ENCODE measurements at places on chromosomes 11 and 22. TPM values are rescaled to one million over a fixed set of nuclear protein-coding genes. Genes with fewer than 3 reads are reported as not detected.
A peak's percentile ranks its signal among the peaks of the same experiment; 100 is the strongest.

The TSPO gene
- 258 TPM for total RNA-seq

The CHADL gene
- total RNA-seq = not detected

The OR2AG1 gene
- not detected for total RNA-seq

The DKK3 gene
- 439 TPM for total RNA-seq

The TNNI2 gene
- not detected for total RNA-seq

The NRGN gene
- 0.46 TPM for total RNA-seq

The CLCF1 gene
- total RNA-seq = 8.1 TPM

The OR5D13 gene
- not detected for total RNA-seq

The IL17REL gene
- total RNA-seq = not detected

The MMP27 gene
- not detected for total RNA-seq

The SH3BP1 gene
- total RNA-seq = not detected

The PYGM gene
- total RNA-seq = not detected

DNA sequence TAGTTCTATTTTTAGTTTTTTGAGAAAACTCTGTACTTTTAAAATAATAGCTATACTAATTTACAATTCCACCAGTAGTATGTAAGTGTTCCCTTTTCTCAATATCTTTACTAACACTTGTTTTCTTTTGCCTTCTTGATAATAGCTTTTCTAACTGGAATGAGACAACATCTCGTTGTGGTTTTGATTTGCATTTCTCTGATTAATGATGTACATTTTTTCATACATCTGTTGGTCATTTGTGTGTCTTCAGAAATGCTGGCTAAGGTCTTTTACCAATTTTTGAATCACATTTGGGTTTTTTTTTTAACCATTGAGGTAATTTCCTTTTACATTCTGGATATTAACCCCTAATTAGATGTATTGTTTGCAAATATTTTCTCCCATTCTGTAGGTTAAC is 258.9 kb downstream of the DYNC2H1 start:
- DNase-seq = no peak

DNA sequence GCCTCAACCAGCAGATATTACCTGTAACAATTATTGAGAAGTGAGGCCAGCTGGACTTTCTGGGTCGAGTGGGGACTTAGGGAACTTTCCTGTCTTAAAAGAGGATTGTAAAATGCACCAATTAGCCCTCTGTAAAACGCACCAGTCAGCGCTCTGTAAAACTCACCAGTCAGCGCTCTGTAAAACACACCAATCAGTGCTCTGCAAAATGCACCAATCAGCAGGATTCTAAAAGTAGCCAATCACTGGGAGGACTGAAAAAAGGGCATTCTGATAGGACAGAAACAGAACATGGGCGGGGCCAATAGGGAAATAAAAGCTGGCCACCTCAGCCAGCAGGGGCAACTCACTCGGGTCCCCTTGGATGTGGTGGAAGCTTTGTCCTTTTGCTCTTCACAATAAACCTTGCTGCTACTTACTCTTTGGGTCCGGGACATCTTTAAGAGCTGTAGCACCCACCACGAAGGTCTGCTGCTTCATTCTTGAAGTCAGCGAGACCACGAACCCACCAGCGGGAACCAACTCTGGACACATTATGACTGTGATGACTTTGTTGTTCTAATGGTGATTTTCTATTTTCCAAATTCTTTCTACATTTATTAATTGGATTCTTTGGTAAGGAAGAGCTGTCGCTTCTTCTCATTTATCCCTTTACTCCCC is 40.2 kb upstream of the FGF3 start:
- no peak for DNase-seq

- peak; percentile 20 for DNase-seq
Observed at GRCh38 chr11:118522571-118523072, 4.7 kb upstream of the TTC36 start.

DNA sequence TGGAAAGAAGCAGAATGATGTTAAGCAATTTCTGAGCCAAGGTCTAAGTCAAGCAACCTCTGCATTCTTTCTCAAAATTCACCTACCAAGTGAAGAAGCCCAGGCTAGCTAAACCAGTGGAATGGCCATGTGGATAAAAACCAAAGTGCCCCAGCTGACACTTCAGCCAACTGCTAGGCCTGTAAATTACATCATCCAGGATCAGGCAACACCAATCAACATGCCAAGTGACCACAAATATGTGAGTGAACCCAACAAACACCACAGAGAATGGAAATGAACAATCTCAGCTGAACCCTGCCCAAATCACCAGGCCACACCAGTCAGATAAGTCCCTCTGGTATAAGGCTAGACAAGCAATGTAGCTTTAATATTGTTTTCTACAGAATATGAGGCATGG is 25.1 kb upstream of the FJX1 start:
- peak; percentile 95 for DNase-seq

GRCh38 chr22:23085785-23086184 is 15.5 kb downstream of the GNAZ start:
- no peak for DNase-seq

DNA sequence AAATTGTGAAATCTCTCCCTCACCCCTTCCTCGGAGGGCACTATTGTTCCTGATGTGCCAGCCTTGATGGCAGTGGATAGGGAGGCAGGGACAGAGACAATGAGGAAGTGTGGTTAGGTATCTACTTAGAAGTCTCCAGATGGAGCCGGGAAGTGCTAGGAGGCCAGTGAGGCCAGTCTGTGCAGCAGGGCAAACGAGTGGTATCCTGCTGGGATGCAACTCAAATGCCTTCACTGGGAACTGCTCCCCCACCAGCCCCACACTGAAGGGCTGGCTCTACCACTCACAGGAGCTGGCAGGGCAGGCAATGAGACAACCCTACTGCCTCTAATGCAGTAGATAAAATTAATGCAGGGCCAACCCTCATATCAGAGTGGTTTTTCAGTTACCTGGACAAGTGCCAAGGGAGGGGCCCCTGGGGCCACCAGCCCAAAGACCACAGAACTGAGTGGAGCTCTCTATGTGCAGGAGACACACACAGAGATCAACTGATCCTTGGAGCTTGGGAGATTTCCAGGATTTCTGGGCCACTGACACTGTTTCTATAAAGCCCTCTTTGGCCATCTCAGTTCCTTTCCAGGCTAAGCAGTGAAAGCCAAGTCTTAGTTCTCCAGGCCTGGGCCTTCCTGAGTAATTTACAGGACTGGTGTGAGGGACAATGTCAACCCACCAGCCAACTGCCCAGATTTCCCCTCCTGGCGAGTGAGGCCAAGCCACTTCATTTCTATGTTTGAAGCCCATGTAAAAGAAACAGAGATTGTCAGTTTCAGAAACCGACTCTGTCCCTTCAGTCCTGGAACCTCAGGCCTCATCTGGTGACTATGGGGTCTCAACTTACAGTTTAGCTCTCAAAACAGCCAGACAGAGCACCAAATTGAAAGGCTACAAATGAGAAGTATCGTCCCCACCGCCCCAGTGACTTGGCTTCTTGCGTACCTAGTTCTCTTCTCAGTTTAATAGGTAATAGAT is 4.1 kb downstream of the MIF start:
- DNase-seq = no peak

DNA sequence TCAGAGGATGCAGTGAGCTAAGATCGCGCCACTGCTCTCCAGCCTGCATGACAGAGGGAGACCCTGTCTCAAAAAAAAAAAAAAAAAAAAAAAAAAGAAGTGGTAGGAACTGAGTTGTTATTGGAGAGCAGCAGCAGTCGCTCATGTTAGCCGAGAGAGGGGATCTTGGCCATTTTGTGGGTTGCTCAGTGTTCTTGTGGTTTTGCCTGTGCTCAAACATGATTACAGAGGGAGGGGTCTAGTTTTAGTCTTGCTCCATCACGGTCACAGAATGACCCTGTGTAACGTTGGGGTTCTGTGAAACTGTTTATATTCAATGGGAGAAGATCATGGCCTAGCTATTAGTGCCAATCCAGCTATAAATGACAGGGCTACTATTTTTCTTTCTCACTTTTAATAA is 1.9 kb downstream of the DPAGT1 start:
- DNase-seq = no peak

DNA sequence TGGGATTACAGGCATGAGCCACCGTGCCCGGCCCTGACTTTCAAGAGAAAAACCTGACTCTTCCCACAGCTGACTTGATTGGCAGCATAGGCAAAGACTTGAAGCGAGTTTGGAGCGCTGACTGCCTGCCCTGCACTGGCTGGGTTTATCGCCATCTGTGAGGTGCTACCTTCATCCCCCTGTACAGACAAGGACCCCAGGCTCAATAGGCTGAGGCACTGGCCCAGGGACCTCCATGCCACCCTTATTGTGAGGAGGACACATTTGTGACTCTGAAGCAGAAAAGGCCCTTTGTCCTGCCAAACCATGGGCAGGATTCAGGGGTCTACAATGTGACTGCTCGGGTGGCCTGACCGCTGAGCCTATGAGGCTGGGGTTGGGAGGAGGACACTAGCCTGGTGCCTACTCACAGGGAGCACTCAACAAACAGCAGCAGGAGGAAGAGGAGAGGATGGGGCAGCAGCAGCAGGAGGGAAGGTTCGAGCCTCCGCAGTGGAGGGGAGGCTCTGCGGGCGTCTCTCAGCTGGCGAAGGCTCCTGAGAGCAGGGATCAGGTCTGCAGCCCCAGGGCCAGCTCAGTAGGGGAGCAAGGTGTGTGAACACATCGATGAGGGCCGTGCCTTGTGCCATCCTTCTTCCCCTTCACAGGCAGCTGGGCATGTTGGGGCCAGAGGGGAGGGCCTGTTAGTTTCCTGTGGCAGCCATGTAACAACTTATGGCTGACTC is 72.9 kb upstream of the WNT7B start:
- no peak for DNase-seq

- no peak for DNase-seq
Observed at GRCh38 chr11:60719391-60719790, 5.1 kb upstream of the MS4A18 start.

DNA sequence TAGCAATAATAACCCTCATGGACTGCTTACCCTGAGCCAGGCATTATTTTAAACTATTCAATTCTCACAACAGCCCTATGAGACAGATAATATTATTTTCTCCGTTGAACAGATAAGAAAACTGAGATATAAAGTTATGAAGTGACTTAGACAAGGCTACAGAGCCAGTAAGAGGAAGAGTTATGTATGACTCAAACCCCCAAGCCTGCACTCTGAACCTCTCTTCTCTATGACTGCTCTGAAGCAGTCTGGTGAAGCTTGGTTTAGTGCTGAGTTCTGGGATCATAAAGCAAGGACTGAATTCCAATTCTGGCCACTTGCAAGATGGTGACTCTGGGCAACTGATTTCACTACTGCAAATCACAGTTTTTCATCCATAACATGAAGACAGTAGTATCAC is 34.5 kb downstream of the TNKS1BP1 start:
- DNase-seq = no peak

- no peak for DNase-seq
Observed at GRCh38 chr11:93838967-93839366, 11.5 kb downstream of the VSTM5 start.

DNA sequence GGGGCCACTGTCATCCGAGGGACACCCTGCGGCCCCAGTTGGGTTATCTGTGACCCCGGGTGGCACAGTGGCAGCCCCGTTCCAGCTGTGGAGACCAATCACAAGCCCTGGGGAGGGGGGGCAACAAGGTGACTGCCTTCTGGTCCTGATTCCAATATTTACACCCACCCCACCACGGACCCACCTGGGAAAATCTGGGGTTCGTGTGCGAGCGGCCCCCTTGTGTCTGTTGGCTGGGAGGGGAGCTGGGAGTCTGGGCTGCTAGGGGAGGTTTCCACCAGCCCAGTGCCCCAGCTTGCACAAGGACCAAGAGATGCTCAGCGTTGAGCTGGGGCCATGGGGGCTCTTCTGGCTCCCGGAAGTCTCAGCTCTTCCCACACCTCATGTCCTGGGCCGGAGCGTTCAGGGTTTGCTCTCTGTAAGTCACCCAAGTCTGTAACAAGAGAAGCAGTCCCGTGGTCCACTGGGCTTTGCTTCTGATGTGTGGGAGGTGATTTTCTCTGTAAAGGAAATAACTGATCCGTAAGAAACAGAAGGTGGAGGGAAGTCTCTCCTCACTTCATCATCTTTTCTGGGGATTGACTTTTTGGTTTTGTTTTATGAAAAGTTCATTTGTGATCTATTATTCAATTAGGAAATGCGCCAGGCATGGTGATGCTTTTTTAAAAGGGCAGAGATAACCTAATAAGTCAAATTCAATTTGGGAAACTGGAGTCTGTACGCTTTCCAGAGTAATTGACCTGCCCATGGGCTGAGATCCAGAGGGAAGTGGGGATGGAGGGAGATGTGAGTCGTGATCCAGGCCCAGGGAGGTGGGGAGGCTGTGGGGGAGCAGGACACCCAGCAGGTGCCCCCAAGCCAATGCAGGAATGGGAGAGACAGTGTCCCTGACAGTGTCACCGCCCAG is 22.4 kb upstream of the GAL start:
- no peak for DNase-seq

- DNase-seq = no peak
Observed at GRCh38 chr11:124193221-124194010, 10.3 kb downstream of the OR10D3 start.

GRCh38 chr11:57324154-57324885 is 432 bp downstream of the TNKS1BP1 start:
- DNase-seq = no peak

DNA sequence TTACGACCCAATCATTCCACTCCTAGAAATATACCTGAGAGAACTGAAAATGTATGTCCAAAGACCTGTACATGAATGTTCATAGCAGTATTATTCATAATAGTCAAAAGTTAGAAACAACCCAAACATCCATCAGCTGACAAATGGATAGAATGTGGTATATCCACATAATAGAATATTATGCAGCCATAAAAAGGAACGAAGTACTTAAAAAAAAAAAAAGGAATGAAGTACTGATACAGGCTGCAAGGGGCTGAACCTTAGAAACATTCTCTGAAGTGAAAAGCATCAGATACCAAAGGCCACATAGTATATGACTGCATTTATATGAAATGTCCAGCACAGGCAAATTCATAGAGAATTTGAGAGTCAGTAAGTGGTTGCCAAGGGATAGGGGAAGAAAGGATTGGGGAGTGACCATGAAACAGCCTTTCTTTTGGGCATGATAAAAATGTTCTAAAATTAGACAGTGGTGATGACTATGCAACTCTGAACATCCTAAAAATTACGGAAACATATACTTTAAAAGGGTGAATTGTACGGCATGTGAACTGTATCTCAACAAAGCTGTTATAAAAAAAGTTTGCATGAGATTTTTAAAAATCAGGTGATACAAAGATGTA is 1.8 kb downstream of the TPST2 start:
- no peak for DNase-seq

GRCh38 chr11:86365546-86365945 is 9.1 kb upstream of the CCDC81 start:
- DNase-seq = no peak

GRCh38 chr11:134140961-134141490 is 72.2 kb downstream of the JAM3 start:
- no peak for DNase-seq

- peak; percentile 24 for DNase-seq
Observed at GRCh38 chr22:25057013-25057881, 104.7 kb downstream of the KIAA1671 start.

DNA sequence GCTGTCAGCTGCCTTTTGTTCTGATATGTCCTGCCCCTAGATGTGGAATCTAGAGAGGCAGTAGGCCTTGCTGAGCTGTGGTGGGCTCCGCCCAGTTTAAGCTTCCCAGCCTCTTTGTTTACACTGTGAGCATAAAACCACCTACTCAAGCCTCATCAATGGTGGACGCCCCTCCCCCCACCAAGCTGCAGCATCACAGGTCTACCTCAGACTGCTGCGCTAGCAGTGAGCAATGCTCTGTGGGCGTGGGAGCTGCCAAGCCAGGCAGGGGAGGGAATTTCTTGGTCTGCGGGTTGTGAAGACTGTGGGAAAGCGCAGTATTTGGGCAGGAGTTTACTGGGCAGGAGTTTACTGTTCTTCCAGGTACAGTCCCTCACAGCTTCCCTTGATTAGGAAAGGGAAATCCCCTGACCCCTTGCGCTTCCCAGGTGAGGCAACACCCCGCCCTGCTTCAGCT is 98.5 kb downstream of the SMCO4 start:
- no peak for DNase-seq
